ENCODE measurements at places on chromosomes 5 and 9. TPM values are rescaled to one million over a fixed set of nuclear protein-coding genes. Genes with fewer than 3 reads are reported as not detected.

GRCh38 chr5:74384851-74385250 lies 255.7 kb downstream of the ENC1 start:
- no peaks in the 10 kb centered on the region for H3K27me3 ChIP-seq
- H3K27ac ChIP-seq, result no peak overlapping the region
- peaks cover 32% of the 10 kb centered on the region for H3K4me1 ChIP-seq
- peak overlapping the region; percentile 5 for H3K4me3 ChIP-seq
- no peak for DNase-seq

The CA9 gene
- total RNA-seq, result not detected

GRCh38 chr5:37869216-37869615 lies 29.4 kb upstream of the GDNF start:
- peaks cover 4% of the 10 kb centered on the region for H3K27me3 ChIP-seq
- H3K4me1 ChIP-seq, result no peaks in the 10 kb centered on the region
- H3K27ac ChIP-seq, result no peak overlapping the region
- H3K36me3 ChIP-seq, result no peaks in the 10 kb centered on the region
- no peak for DNase-seq
- no peak overlapping the region for H3K4me3 ChIP-seq

The MCTP1 gene
- total RNA-seq, result 14.8 TPM

- no peak overlapping the region for H3K4me3 ChIP-seq
- peaks cover 4% of the 10 kb centered on the region for H3K36me3 ChIP-seq
Measured at GRCh38 chr5:133410335-133410828, 202.0 kb downstream of the FSTL4 start.

The PLAC8L1 gene
- total RNA-seq, result 0.95 TPM

The CDC20B gene
- total RNA-seq, result 0.38 TPM

DNA sequence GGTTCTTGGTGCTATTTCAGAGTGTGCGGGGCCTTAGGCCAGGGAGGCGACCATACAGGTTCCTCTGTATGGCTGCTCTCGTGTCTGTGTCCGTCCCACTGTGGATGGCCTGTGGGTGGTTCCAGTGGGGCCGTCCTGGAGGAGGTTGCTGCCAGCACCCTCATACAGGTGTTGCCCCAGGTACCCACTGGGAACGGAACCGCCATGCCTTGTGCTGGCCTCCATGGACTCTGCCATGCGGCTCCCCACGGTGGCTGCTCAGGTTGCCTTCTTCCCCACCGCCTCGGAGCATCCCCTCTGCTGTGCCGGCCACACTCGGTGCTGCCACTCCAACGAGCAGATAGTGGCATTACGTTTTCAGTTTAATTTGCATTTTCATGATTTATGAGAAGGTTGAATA lies 129.3 kb upstream of the CACNA1B start:
- no peak overlapping the region for H3K27ac ChIP-seq
- H3K36me3 ChIP-seq, result peaks cover 29% of the 10 kb centered on the region
- no peaks in the 10 kb centered on the region for H3K4me1 ChIP-seq
- no peak overlapping the region for H3K4me3 ChIP-seq

Measured in type B pancreatic cell (in vitro differentiated cells).